Lower lobe of right lung (tissue), 2 donors: ENCODE measurements at places on chromosomes 16 and 17.

- DNase-seq = peak; percentile 66
Observed at GRCh38 chr17:63834431-63835166, 7.1 kb upstream of the FTSJ3 start.

- no peak for DNase-seq
Observed at GRCh38 chr16:22977294-22977697, 163.3 kb downstream of the HS3ST2 start.

DNA sequence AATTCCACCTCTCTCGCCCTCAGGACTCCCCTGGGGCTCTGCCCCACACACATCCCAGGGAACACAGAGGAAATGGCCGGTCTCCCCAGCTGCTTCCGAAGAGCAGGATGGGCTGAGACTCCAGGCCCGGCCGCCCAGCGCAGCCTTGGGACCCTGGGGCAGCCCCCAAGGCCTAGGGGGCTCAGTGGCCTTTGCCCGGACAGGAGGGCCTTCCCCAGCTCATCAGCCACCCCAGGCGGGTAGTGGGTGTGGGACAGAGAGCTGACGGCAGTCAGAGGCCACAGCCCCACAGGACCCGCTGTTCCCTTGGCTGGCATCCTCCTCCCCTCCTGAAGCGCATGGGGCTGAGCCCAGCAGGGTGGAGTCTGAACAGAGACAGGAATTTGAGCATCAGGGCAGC, 6.2 kb upstream of the CBFA2T3 start:
- DNase-seq = no peak

DNA sequence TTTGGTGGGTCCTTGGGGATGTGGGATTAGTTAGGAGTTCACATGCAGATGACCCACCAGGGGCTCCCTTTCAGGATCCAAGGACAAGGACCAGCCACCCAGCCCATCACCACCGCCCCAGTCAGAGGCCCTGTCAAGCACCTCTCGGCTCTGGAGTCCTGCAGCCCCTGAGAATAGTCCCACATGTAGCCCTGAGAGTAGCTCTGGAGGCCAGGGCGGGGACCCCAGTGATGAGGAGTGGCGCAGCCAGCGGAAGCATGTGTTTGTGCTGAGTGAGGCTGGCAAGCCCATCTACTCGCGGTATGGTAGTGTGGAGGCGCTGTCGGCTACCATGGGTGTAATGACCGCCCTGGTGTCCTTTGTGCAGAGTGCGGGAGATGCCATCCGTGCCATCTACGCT, 2.4 kb downstream of the MON1B start:
- no peak for DNase-seq

DNA sequence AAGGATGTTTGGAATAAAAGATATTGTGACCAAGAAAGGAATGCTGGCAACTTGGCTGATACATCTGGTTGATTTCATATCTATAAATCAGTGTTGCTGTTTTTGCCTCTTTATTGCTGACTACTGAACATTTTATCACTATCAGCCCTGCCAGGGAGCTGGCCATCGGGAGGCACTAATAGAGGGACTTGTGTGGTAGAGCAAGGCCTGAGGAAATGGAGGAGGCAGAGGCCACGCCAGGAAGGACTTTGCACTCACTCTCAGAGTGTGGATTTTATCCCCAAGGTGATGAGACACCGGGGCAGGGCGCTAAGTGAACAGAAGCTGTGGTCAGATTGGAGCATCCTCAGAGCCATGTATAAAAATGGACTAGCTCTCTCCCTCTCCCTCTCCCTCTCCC, 9.3 kb upstream of the CYB561 start:
- DNase-seq = no peak

DNA sequence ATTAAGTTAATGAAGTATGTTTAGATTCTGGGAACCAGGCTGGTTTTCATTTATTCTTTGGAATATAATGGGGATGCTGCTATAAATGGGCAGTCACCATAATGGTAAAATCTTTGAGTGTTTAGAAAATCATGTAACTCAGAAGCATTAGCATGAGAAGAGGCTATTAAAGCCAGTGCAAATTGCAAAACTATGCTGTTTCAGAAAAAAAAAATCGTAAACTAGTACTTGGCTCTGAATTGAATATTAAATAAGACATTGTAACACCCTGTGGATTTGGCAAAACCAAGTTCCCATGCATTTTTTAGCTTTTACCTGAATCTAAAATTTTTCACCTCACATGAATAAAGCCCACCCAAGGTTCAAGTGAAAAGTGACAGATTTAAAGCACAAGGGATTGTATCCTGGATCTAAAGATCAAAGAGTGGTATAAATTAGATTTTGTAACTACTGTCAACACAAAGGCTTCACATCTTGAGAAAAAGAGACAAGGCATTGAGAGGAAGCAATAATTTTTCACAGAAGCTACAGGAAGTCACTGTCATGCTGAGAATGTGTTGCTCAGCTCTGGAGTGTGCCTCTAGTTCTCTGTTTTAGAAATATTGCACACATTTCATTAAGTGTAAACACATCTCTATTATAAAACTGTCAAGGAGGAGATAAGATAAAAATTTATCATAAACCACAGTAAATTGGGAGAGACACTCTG, 142.2 kb downstream of the ABCA8 start:
- no peak for DNase-seq

- DNase-seq = no peak
Observed at GRCh38 chr16:58850678-58851020, 116.5 kb upstream of the GOT2 start.

DNA sequence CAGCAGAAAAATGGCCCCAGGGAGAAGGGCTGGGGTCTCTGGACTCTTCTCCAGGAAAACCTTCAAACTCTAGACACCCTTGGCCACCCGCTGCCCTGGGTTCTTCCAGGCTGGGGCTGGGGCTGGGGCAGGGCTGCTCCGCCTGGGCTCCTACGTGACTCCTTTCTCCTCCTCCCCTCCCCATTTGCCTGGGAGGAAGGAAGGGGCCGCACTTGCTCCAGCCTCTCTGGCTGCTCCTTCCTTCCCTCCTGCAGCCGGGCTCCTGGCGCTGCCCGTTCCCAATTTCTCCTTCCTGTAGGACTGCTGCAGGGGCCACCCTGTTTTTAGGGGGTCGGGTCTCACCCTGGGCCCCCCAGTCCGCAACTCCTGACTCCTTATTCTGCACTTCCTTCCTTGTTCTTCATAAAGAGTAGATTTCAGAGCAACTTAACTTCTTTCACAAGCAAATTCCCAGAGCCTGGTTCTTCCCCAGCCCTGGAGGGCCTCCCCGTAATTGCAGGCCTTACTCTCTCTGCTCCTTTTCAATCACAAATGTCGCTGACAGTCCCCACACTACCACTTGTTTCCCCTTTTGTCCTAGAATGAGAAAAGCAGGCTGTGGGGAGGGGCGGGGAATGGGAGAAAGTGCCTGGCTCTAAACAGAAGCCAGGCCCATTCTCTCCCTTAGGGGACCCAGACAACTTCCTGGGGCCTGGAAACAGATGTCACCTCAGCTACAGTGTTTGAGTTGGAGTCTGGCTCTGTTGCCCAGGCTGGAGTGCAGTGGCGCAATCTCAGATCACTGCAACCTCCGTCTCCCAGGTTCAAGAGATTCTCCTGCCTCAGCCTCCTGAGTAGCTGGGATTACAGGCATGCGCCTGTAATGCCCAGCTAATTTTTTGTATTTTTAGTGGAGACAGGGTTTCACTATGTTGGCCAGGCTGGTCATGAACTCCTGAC, 137.8 kb downstream of the ENGASE start:
- no peak for DNase-seq

DNA sequence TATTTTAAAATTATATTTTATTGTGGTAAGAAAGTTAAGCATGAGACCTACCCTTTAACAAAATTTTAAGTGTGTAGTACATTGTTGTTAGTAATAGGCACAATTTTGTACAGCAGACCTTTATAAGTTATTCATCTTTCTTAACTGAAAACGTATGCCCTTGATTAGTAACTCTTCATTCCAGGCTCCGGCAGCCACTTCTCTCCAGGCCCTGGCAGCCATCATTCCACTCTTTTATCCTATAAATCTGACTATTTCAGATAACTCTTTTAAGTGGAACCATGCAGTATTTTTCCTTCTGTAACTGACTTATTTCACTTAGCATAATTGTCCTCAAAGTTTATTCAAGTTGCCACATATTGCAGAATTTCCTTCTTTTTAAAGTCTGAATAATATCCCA, 348.2 kb downstream of the CDH11 start:
- no peak for DNase-seq
